Stimulated activated CD8-positive, alpha-beta memory T cell treated with anti-CD3 and anti-CD28 coated beads, Interleukin-15, amount 100 ng/mL, for 48 hours (primary cell): ENCODE measurements at places on chromosomes 3 and 15.

DNA sequence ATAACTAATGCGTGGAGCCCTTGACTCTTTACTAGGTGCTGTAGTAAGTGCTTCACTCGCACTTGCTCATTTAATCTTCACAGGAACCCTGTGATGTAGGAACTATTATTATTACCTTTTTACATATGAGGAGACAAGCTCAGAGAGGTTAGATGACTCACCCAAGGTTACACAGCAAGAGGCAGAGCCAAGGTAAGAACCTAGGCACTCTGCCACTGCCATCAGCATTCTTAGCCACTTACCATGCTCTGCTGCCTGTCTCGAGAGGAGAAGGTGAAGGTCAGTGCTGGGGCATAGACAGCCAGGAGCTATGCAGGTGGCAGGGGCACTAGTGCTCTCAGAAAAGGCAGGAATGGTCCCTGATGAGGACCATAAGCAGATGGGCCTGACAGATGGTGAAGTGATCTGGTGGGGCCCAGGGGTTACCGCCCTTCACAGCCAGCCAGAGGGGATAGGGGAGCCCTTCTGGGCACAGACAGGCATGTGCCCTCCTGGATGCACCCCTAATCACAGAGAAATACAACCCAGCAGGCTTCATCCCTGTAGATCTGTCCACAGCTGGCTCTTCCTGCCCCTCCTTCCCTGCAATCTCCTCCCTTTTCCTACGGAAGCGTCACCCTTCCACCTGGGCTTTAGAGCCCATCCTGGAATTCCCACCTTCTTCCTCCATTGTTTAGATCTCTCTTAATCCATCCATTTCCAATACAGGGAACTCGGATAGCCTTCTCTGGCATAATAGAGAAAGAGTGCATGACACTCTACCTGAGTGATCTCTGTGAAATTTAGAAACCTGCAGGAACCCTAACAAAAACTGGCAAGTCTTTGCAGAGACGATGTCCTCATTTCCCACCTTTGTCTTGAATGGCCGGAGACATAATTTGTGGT is 26.9 kb downstream of the ABTB1 start:
- no peak for DNase-seq

DNA sequence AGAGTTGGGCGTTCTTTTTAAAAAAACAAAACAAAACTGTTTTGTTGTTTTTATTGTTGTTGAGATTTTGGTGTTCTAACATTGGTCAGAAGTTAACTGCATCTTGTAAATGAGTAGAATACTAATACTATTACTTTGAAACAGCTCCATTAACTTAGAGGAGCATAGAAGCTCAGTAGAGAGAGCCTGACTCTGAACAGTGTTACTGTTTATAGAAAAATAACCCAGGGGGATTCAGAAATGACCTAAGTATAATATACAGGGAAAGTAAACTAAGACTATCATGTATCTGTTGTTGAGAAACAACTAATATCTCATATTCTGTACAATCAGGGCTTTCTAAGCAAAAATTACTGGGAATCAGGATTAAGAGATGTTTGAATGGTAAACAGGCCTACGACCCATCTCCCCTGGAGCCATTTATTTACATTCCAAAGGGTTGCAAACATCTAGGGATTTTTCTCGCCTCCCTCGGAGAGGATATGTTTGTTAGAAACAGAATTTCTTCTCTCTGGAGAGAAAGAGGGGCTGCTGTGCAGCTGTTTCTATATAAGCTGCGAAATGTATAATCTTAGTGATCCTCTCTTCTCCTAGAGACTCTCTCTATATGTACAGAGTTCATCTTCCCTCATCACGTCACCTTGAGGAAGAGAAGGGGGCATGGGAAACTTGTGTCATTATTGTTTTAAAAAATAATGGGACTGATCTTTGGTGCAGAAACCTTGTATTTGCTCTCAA is 827.5 kb upstream of the DPPA4 start:
- DNase-seq, result no peak

GRCh38 chr3:184927796-184928315 is 115.9 kb downstream of the VPS8 start:
- DNase-seq, result no peak

- DNase-seq, result no peak
Observed at GRCh38 chr15:61173899-61174689, 55.0 kb downstream of the RORA start.

GRCh38 chr3:186025161-186025560 is 83.7 kb downstream of the ETV5 start:
- peak; percentile 57 for DNase-seq
